ENCODE measurements at places on chromosomes 7 and 10.

GRCh38 chr10:127576740-127577161 lies 27.6 kb downstream of the NPS start:
- no peak for DNase-seq

DNA sequence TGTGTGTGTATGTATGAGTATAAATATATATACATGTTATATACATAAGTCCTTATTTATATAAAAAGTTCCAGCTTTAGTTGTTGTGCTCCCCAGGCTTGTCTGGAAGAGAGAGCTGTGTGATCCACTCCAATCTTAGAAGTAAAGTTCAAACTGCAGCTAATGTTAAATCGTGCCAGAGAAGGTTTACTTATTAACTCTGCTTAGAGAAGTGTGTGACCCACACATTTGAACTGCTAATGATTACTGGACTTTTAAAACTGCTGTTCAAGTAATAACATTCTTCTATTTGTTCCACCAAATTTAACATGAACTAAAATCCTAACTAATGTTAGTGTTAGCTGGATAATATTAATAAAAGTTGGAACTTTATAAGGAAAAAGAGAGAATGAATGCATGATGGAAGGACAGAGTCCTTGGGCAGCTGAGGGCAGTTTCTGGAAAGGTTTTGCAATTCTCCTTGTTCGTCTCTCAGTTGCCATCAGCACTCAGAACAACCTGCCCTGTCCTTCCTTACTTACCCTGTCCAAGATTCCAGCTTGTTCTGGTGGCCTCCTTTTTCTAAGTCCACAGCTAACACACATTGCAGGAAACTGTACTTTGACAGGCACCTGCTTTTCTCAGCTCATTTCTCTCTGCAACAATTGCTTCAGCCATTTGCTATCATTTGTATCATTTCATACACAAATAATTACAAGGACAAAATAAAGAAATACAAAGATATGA lies 162.6 kb downstream of the FAM107B start:
- no peak for DNase-seq

GRCh38 chr7:24702755-24703154 lies 54.5 kb downstream of the GSDME start:
- DNase-seq = no peak

DNA sequence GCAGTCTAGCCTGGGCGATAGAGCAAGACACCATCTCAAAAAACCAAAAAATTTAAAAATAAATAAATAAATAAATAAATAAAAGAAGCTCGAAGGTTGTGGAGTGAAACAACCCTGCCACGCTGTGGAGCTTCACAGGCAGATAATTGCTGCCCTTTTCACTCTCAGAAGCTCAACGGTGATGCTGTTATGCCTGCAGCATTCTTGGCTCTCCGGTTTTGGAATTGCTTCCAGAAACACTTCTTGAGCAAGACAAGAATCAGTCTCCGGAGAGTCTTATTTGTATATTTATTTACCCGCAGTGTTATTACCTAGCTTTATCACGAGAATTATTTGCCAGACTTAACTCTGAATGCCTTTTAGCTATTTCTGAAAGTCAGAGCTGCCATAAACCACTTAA lies 40.5 kb upstream of the UBE2H start:
- no peak for DNase-seq

- DNase-seq = no peak
Observed at GRCh38 chr7:138907850-138908249, 73.3 kb downstream of the KIAA1549 start.

DNA sequence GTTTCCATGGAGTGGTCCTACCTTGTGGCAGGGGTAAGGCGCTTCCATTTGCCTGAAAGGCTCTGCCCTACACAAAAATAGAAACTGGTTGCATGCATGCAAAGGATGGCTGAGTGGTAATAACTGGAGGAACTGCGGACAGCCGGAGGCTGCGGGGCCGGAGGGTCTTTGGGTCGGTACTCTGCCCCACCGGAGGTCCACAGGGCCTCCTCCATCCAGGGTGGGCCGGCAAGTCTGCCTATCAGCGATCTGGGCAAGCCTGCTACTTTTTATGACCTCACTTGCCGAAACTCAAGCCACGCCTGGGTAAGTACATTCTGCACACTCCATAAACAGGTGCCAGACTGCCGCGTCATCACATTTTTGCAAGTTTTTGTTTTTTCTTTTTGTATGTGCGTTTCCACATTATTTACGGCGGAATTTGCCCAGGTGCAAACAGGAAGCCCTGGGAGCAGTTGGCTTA lies 30.0 kb downstream of the TACC2 start:
- DNase-seq = no peak

DNA sequence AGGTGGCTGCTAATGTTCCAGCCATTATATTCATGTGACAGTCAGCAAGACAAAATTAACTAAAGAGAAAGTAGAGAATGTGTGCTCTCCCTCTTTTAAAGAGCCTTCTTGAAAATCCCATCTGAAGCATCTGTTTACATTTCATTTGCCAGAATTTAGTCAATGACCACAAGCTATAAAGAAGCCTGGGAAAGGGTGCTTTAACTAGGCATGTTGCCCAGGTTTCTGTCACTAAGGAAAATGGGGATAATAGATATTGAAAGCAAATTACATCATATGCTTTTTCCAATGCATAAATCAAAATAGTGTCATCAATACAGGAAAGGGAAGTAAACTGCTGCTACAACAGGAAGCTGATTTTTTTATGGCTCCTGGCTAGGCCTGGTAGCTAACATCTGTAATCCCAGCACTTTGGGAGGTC lies 67.7 kb downstream of the ELAPOR2 start:
- no peak for DNase-seq

- peak; percentile 62 for DNase-seq
Observed at GRCh38 chr7:116524609-116525297, at the start of gene CAV1. Gene CAV1, plus strand, starts transcription at chr7:116525036. Its CDS starts 27 bp downstream, at chr7:116525063.

DNA sequence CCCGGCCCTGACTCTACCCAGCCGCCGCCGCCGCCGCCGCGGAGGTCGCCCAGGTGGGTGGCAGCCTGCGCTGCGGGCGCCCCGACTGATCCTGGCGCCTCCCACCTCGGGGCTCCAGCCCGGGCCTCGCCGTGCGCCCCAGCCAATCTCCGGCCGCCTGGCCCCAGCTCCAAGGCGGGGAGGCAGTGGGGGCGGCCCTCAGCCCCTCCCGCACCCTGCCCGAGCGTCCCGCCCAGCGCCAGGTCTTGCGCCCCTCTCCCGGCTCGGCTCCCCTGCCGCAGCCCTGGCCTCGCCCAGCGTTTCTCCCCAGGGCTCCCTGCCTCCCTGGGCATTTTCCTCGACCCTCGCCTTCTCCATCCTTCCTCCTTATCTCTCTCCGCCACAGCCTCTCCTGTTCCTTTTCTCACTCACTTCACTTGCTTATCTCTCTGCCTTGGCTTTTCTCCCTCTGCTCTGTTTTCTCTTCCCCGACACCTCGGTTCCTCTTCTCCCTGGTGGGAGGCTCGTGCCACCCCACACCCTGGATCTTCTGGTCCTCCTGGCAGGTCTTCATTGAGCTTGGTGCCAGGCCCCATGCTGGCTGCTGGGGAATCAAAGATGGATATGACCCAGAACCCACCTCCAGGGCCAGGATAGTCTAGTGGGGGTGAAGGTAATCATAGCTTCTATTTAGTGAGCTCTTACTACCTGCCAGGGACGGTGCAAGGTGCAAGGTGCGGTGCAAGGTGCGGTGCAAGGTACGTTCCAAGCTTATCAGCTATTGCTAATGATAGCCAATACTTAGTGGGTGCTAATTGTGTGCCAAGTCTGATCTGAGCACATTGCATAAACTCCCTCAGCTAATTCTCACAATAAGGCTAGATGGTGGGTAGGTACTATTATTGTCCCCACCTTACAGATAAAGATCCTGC lies at the start of gene SFRP5:
SFRP5 (minus strand) TSS at position 87 of the 911 bp plus-strand sequence. CDS start 166 bp downstream, outside the sequence.
- no peak for DNase-seq

GRCh38 chr10:73211106-73211811 lies 35.8 kb downstream of the DNAJC9 start:
- DNase-seq = no peak

GRCh38 chr7:38052786-38053185 lies 125.3 kb upstream of the STARD3NL start:
- DNase-seq = no peak

- DNase-seq = no peak
Observed at GRCh38 chr7:116216956-116217571, 6.7 kb downstream of the TES start.

- DNase-seq = no peak
Observed at GRCh38 chr10:110502072-110502845, 4.6 kb downstream of the DUSP5 start.

DNA sequence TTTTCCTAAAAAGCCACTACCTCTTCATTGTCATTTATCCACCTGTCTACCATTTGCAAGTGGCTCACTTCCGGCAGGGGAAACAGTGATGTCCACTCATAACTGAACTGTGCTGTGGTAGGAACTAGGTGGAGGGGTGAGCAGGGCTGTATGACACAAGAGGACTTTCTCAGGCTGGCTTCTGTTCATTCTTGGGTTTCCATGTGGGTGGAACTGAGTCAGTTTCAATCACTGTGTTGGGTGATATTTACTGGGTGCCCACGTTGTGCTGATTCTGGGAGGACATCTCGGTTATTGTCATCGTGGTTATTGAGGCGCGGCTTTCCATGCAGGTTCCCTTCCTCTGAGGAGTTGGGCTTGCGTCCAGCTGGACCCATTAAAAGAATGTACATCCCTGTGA lies 38.8 kb downstream of the RAMP3 start:
- DNase-seq = no peak

DNA sequence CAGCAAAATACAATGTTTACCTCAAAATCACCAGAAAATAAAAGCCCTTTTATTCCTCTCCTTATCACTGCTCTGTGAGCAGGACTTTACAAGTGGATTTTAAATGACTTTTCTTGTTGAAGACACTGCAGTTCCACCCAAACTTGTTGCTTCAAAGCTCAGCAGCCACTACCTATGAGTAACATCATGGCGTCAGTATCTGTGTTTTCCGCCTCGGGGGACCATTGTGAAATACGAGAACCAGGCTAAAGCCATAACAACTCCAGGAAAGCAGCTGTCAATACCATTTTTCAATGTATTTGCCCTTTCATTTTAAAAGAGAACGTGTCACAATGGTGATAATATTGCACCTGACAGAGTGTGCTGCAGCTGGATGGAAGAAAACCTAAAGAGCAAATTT lies 284.0 kb upstream of the RNF32 start:
- no peak for DNase-seq

- no peak for DNase-seq
Observed at GRCh38 chr7:142703655-142704305, 45.5 kb upstream of the PRSS1 start.

- DNase-seq = peak; percentile 4
Observed at GRCh38 chr10:110681023-110681681, 37.0 kb downstream of the RBM20 start.

GRCh38 chr7:88101769-88102168 lies 118.1 kb downstream of the SRI start:
- no peak for DNase-seq

GRCh38 chr10:19845503-19846368 lies 29.5 kb downstream of the PLXDC2 start:
- no peak for DNase-seq

Data from CD8-positive, alpha-beta memory T cell (primary cell).